ENCODE measurements at places on chromosomes 5 and 9.

- DNase-seq, result no peak
Observed at GRCh38 chr5:137291436-137291835, 207.7 kb downstream of the SPOCK1 start.

GRCh38 chr9:114906922-114907571 is 23.3 kb downstream of the TNFSF8 start:
- DNase-seq, result peak; percentile 87

- no peak for DNase-seq
Observed at GRCh38 chr9:37943345-37944265, 39.7 kb upstream of the SLC25A51 start.

DNA sequence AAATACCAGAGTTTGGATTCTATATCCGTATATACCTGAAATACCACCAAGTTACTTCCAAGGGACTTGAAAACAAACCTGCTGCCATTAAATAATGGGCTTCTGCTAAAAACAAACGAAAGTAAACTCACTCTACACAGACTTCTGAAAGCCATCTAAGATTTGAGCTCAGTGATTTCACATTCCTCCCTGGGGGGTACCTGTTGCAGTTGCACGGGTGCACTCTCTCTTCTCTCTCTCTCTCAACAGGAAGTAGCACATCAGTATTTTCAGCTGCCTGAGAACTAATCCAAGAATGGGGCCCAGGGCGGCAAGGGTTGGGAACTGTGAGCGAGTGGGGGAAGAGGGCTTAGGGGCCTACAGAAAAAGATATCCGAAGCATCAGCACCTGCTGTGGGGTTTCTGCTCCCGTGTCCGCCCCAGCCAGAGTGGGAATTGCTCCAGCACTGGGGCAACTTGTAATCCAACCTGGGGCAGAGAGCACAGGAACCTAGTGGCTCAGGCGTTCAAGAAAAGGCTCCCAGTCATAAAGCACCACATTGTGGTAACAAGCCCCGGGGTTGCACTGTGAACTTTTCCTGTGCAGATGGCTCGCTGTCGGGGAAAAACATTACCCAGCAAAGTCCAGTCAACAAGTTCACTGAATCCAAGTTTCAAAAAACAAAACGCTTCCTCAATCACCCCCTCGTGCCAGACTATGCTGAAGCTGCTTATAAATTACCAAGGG is 99.8 kb downstream of the EFNA5 start:
- peak; percentile 43 for DNase-seq

GRCh38 chr5:159645179-159645846 is 271.0 kb upstream of the ADRA1B start:
- DNase-seq, result no peak

DNA sequence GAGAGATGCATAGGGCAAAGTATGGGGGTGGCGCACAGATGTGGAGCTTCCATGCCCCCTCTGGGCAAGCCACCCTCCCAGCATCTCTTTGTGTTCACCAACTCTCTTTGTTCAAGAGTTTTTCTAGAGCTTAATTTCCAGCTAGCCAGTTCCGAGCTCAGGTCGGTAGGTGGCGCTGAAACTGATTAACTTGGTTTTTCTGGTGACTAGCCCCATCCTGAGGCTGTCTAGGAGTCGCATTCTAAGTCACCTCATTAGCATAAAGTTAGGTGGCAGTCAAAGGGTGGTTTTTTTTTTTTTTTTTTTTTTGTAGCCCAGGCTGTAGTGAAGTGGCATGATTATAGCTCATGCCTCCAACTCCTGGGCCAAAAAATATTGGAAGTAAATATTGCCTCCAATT is 476.4 kb downstream of the KDM4C start:
- no peak for DNase-seq

Data from SHP77 treated with DMSO at 0.1 percent for 48 hours (cell line).